NCI-H1417 (cell line): ENCODE measurements at places on chromosomes 1 and 21.

- DNase-seq, result no peak
Observed at GRCh38 chr21:42848932-42849758, 30.2 kb downstream of the WDR4 start.

DNA sequence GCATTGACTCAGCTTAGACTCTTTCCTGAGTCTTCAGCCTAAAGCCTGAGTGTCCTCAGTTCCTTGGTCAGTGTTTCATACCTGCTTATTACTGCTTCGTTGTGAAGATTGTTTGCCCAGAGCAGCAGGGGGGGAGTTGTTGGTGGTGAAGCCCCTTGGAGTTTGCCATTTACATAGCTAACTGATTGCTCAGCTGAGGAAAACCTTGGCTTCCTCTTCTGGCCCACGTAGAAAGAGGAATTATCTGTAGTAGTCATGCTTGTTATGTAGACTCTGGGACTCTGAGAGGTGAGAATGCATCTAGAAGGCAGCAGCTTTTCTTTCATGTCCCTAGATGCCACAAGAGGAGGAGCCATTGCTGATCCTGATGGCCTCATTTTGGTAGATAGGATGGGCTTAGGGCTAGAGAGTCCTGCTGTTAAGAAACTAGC, 125.9 kb downstream of the MAST2 start:
- peak; percentile 53 for DNase-seq

GRCh38 chr1:162276493-162276892, 100.2 kb downstream of the SPATA46 start:
- DNase-seq, result no peak

DNA sequence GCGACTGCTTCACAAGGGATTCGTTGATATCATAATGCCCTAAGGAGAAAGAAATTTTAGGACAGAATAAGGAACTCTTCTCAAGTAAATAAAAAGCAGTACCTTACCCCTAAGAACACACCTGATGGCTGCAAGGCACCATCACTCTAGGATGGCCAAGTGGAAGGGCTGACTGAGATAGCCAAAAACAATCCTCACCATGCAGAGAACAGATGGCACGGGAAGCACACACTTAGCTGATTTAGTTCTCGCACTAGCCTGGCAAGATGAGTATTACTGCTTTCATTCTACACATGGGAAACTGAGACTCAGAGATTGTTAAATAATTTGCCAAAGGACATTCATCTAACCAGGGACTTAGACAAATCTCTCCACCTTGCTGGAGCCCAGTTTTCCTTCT, 43.8 kb downstream of the STPG1 start:
- no peak for DNase-seq

DNA sequence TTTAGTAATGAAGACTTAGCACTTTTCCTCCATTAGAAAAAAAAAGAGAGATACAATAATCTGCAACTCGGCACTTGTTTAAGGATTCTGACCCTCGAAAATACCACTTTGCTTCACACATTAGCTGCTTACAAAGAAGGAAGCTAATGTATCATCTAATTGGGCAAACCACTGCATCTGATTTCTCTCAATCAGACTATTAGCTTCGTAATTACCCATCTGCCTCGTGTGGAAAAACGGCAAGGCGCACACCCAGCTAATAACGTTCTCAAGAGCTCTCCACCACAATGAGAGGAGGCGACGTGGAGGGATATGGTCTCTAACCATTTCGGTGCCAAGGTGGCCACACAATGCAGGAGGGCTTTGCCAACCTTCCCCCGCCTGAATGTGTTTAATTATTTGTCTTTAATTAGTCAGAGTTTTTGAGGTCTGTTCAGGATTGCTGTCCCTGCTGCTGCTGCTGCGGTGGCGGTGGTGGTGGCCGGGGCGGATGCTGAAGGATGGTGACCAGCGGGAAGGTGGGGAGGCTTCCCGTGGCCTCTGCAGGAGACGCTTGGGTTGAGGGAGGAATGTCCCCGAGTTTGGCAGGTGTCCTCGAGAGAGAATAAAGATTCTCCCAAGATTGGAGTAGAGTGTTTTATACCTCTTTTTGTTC, 374.5 kb downstream of the RPS6KC1 start:
- peak; percentile 51 for DNase-seq

DNA sequence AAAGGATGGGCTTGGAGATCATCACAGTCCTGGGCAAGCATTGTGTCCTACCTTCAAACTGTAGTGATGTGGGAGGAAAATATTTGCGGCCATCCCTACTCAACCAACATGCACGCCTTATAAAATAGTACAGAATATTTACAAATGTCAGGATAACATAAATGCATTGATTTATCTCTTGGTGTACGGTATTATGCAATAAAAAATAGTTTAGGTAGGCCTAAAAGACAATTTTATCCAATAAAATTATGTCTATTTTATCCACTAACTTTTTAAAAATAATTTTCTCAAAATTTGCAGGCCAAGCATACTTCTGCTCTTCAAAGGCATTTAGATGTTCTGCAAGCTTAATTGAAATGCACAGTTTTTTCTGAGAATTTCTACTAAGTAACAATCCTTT, at the start of gene OR2T1:
Gene OR2T1 (plus strand): TSS at position 301 of the 400 bp plus-strand sequence. CDS start 3,100 bp downstream, outside the sequence.
- no peak for DNase-seq

DNA sequence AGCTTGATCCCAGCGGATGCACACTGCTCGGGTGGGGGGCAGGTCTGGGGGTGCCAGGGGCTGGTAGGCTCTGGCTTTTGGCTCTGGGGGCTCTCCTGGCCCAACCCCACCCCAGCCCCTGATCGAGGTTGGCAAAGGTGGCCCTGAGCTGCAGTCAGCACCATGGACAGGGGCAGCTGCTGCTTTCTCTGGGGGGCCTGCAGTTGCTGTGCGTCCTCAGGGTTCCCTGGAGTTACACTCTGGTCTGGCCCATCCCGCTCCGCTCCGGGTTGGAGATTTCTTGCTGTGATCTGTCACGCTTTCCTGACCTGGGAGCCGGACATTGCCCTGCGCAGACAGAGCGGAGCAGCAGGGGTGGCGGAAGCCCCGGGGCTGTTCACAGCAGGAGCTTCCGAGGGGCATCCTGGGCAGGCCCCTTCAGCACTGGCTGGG, 8.0 kb upstream of the PLCH2 start:
- DNase-seq, result no peak

GRCh38 chr1:172976222-172977041, 74.3 kb downstream of the TNFSF18 start:
- DNase-seq, result no peak

GRCh38 chr1:85295006-85295431, 18.6 kb upstream of the BCL10 start:
- DNase-seq, result no peak

- no peak for DNase-seq
Observed at GRCh38 chr1:35507947-35508346, 49.3 kb downstream of the KIAA0319L start.

DNA sequence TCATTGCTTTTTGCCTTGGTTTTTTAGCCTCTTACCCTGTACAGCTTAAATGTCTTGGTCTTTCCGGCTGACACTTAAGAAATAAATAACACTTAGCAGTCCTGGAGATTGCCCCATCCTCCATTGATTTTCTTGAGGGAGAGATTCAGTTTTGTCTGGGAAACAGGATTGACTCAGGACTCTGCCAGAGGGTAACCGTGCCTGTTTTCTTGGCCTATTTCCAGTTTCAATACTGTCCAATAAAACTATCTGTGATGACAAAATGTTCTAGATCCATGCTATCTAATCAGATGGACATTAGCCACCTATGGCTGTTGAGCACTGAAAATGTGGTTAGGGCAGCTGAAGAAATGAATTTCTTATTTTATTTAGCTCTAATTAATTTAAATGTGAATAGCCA, 216.1 kb downstream of the DUSP10 start:
- no peak for DNase-seq

DNA sequence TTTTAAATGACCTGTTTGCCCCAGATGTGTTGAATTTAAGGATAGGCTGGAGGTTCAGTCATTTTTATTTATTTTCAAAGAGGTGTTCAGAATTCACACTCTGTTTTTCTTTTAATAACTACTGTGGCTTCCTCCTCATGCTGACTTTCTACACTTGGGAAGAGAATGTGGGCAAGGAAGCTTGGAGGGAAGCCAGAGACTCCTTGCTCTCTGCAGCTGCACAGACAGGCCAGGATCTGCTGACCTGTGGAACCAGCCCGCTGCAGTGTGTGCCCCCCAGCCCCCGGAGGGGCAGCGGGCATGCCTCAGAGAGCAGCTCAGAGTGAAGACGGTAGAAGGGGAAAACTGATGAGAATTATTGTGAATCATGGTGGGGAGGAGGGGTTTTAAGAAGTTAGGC, 16.9 kb downstream of the MGST3 start:
- no peak for DNase-seq

GRCh38 chr1:155379631-155380090, 59.0 kb downstream of the RUSC1 start:
- DNase-seq, result no peak

GRCh38 chr1:27090911-27091310, 64.0 kb downstream of the SLC9A1 start:
- no peak for DNase-seq

- peak; percentile 65 for DNase-seq
Observed at GRCh38 chr1:26697978-26698849, 2.4 kb downstream of the ARID1A start.

DNA sequence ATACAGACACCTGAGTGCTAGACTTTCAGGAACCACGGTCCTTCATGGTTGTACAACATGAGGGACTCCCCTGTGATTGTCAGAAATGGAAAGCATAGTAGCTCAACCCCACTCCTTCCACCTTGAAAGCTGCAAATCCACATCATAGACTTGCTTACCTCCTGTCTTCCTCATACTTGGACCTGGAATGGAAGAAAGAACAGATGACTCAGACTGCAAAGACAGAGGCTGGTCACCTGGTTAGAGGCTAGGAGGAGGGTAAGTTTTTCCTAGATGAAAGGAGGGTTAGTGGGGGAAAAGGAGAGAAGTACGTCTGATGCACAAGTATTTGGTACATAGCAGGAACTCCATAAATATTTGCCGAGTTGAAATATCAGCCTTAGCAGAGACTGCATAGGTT, 37.2 kb downstream of the LRRC71 start:
- DNase-seq, result no peak

DNA sequence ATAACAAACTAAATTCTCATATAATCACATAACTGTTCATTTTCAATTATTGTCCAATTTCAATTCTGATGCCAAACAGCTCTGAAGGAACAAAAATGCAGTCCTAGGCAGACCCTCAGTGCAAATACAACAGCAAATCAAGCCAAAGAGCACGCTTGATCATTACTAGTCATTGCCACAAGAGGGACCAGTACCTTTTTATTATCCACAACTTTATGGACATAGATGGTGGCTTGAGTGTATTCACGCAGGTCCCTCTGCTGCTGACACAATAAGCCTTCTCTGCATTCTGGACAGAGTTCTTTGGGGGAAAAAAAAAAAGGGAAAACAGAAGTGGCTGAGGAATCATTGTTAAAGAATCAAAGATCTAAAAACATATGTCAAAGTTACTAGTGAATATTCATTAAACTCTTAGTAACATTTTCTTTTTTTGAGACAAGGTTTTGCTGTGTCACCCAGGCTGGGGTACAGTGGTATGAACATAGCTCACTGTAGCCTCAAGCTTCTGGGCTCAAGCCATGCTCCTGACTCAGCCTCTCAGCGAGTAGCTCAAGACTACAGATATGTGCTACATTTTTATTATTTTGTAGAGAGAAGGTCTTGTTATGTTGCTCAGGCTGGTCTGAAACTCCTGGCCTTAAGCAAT, 34.3 kb upstream of the RAP1GAP start:
- DNase-seq, result peak; percentile 52

- no peak for DNase-seq
Observed at GRCh38 chr1:214566158-214567104, 15.0 kb upstream of the PTPN14 start.

DNA sequence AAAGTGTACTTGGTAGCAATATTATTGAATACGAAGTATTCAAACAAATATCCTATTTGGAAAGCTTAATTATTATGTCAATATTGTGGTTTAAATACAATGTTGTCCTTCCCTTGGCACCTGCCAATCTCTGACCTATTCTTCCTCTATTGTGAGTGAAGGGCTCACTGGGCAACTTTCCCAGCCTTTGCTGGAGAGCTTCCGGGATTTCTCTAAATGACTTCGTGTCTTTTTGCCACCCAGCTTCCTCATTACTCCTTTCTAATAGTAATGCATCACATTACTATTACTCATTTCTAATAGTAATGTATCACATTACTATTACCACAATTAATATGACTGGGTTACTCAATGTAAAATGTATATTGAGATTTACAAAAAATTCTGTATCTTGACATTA, 880.6 kb downstream of the BRINP3 start:
- DNase-seq, result peak; percentile 94

GRCh38 chr1:103525114-103525606, 339 bp upstream of the RNPC3 start:
- peak; percentile 55 for DNase-seq

DNA sequence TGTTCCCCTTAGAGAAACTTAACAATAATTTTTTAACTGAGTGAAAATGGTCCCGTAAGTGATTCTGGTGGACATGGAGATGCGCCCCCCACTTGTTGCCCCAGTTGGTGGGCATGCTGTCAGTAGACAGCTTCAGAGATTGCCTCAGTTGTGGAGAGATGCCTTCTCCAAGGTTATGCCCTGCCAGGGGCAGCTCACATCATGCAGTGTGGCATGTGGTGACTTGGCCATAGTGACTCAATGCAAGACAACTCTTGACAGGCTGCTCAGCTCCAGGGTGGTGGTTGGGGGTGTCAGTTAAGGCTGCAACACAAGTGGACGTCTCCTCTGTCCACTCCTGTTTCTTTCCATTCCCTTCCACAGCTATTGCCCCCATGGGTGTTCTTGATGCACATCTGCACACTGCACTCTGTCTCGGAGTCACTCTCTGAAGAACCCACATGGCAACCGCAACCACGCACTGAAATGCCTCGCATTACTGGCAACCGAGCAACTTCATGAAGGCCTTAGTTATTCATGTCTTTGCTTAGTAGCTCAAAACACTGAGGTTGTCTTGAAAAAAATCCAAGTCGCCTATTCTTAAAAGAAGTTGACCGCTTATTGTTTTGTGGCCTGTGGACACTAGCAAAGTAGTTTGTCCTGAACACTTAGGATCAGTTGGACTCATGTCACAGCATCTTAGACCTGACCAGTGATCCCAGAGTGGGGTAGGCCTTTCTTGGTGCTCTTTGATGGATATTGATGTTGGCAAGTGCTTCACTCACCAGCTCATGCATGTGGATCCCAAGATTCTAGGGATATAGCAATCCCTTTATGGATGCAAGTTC, 54.8 kb upstream of the USP1 start:
- no peak for DNase-seq

DNA sequence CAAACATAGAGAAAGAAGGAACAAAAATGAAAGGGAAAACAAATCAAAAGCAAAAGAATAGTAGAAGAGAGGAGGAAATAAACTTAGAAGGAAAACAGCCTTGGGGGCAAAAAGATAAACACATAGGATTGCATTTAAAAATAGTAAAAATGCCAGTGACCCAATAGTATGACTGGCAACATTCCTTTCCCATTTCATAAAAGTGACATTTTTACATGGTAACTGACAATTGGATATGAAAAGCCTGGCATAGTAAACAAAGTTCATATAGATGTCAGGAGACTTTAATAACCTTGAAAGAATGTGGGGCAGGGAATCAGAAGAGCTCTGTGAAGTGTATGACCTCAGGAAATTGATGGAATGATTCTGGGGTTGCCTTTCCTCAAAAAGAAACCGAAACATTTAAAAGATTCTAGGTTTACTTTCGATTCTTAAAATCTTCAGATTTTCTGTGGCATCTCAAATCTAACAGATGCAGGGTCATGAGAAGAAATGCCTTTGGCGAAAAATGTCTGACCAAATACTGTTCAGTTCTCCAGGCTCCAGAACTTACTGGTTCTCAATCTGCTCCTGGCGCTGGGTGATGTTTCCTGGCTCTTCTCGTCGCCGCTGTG, 33.7 kb downstream of the SPTA1 start:
- DNase-seq, result no peak
